ENCODE measurements at places on chromosomes 4 and X.

GRCh38 chrX:7112071-7112470 is 35.4 kb upstream of the STS start:
- DNase-seq: no peak

DNA sequence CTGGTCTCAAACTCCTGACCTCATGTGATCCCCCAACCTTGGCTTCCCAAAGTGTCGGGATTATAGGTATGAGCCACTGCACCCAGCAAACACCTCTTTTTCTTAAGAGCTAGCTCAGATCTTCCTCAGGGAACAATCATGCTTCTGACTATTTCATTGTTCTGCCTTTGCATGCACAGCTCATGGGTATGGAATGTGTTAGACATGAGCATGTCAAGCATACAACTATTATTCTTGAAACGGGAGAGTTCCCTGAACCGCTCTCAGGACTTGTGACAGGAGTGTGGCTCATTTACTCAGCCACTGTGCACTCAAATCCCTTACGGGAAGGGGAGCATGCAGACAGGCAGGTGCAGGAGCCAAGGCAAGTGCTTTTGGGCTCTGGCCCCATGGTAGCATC is 231.7 kb upstream of the TAPT1 start:
- DNase-seq: no peak

DNA sequence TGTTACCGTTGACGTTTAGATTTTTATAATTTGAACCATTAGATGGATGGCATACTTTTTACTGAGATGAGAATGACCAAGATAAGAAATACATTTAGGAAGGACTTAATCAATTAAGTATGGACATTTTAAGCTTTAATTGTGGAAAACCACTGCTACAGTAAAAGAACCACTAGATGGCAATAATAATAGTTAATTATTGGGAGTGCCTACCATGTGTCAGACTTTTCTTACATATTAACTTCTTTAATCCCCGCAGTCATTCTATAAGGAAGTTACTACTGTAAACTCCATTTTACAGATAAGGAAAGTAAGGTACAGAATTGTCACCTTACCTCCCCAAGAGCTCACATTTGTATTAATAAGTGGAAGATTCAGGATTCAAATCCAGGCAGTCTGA is 48.5 kb upstream of the MYOZ2 start:
- DNase-seq: no peak

- DNase-seq: no peak
Observed at GRCh38 chrX:132740316-132741123, 217.9 kb downstream of the HS6ST2 start.

- DNase-seq: no peak
Observed at GRCh38 chr4:27946799-27947198, 1086.2 kb downstream of the STIM2 start.

GRCh38 chr4:147813109-147813773 is 81.4 kb downstream of the ARHGAP10 start:
- DNase-seq: no peak

DNA sequence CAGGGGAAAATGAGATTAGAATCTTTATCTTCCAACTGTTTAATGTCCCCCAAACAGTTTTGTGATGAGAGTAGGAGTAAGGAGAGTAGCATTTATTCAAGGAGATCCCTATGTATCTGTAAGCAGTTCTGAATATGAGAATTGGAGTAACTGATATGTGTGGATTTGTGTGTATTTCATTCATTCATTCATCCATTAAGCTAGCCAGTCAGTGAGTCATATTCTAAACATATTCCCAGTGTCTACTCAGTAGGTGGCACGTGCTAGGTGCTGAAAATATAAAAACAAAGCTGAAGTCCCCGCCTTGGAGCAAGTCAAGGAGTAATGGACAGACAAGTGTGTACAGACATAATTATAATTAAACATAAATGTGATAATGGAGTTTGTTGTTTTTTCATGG is 12.4 kb upstream of the STX18 start:
- DNase-seq: no peak

All from right forelimb (tissue), 1 donor.